ENCODE measurements at places on chromosomes 3 and 15.

- DNase-seq: no peak
Observed at GRCh38 chr15:57057134-57057930, 138.9 kb downstream of the TCF12 start.

DNA sequence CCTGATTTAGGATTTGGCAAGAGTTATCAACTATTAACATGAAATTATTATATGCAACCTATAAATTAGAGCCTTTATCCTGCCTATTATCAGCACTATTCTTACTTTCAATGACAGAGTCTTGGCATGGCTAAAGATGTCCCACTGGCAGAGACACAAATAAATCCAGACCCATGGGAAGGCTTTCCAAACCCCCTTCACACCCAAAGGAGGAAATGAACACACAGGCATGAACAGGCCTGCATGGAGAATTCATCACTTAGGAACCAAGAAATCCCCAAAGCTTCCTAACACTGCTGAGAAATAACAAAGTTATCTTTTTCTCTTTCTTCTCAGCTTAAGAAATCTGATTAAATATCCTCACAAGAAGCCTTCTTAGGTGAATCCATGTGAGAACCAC is 213.9 kb downstream of the OCA2 start:
- DNase-seq: no peak

- no peak for DNase-seq
Observed at GRCh38 chr15:59438625-59439290, 772 bp downstream of the FAM81A start.

- DNase-seq: no peak
Observed at GRCh38 chr3:79306934-79307570, 460.7 kb downstream of the ROBO1 start.

GRCh38 chr3:161177991-161178390 is 43.1 kb upstream of the NMD3 start:
- no peak for DNase-seq

All from SK-N-MC (cell line).